Fibroblast of villous mesenchyme (primary cell): ENCODE measurements at places on chromosomes 16 and 17.

DNA sequence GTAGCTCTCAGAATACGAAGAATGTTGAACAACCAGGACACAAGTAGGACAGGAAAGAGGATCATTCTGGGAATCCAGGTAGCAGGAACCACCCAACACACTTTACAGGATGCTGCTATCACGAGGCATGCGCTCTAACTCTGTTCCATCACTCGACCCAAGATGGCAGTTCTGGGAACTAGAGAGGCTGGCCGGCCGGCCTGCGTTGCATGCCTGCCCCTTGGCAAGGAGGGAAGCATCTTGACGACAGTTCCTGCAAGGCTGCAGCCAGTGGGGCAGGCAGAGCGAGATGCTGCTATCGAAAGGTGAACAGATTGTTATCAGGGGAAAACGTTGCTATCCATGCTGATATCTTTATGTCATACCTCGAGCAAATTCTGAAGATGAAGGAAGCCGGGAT, 19.2 kb upstream of the SLC46A1 start:
- DNase-seq = no peak

DNA sequence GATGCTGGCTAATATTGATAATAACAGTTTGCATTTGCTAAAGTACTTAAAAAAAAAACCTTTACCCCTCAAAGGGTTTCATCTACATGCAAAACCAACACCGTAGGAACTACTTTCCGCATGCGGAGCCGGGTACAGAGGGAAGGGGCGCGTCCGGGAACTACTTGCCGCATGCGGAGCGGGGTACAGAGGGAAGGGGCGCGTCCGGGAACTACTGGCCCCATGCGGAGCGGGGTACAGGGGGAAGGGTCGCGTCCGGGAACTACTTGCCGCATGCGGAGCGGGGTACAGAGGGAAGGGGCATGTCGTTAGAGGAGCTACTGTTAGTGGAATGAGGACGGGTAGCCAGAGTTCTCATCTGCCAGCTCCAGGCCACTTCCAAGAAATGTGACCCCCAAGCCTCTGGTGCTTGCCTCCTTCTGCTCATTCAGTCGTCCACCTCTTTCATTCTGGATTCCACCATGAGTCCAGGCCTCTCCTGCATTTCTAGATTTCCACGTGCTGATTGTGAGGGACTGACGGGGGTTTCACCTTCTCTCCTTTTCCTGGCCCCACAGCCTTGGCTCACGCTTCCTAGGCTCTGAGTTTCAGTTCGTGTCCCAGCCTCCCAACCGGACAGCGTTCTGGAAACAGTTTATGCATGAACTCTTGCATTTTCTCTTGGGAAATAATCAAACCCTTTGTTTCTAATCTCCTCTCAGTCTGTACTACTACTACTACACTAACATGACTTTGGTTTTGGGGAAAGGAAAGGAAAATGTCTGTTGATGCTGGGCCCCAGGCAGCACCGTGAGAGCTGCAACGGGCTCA, 26.9 kb downstream of the MINK1 start:
- no peak for DNase-seq

DNA sequence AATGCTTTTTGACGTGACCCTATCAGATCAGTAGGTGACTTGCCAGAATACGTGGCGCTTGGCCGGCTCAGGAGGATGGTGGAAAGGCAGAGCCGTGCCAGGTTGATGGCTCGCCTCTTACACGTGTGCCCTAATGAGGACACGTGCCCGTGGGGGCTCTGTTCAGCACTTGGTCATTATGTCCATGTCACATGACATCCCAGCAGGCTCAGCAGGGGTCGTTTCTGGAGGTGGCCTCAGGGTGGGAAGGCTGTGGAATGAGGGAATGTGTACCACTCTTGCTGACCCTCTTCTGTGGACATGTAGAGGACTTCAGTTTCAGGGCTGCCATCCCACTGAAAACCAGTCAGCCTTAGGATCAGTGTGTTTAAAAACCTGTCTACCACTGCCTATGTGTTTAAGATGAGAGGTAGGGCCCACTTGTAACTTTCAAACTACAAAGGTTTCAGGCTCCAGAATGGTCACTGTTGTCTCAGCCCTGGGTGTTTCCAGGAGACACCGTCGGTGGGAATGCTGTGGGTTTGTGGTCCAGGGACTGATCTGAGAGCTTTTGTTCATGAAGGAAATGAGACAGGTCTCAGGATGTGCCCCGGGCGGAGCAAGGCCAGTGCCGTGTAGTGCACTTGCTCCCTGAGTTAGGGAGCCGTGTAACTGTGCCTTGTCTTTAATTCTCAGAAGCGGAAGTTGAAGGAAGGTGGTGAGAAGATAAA, 12.1 kb downstream of the UBN1 start:
- DNase-seq = no peak

DNA sequence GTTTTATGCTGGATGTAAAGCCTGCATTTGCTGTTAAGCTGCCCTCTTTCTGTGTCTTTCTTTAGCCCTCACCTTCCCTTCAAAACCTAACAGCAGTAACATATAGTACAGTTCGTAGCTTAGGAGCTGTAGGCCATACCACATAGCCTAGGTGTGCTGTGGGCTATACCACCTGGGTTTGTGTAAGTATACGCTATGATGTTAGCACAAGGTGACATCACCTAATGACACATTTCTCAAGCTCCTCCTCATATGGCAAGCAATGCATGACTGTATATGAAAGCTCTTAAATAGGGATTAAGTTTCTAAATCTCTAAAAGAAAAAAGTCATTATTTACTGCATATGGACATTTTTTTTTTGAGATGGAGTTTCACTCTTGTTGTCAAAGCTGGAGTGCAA, 57.8 kb upstream of the TMEM97 start:
- DNase-seq = no peak

GRCh38 chr16:47036201-47036600, 62.7 kb upstream of the DNAJA2 start:
- no peak for DNase-seq

DNA sequence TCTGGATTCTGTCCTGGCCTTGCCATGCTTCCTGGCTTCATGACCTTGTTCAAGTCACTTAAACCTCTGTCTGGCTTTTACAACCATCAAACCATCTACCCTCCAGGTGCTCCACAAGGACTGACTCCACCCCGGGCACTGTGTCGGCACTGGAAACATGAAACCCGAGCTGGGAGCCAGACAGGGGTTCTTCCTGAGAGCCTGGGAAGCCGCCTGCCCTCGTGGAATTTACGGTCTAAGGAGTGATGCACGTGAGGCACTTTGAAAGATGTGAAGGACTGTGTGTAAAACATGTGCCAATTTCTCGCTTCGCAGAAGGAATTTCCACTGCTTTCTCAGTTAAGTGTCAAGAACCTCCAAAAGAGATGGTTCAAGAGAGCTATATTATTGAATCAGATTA, 11.6 kb downstream of the CDK5R1 start:
- DNase-seq = no peak

DNA sequence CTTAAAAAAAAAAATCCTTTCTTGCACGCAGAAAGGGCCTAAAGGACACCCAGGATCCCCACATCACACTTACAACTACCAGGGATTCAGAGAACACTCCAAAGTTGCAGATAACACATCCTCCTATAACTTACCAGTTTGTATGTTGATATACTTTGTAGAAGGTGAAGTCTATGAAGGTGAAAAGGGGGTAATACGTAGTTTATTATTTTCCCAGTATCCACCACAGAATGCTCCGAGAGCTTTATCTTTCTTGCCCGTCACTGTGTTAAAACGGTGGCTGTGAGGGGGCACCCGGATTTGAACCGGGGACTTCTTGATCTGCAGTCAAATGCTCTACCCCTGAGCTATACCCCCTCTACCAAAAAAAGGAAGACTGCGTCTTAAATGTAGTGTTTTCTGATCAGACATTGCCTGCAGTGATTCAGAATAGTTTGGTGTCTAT, 7.9 kb upstream of the RPL23 start:
- no peak for DNase-seq

GRCh38 chr16:27103954-27104353, 37.2 kb downstream of the C16orf82 start:
- DNase-seq = no peak

- peak; percentile 82 for DNase-seq
Observed at GRCh38 chr17:67390646-67391361, 13.7 kb downstream of the PITPNC1 start.

GRCh38 chr17:73390221-73390620, 78.4 kb upstream of the CDC42EP4 start:
- DNase-seq = no peak

GRCh38 chr17:7836596-7837407, 2.8 kb downstream of the KDM6B start:
- DNase-seq = peak; percentile 100

- peak; percentile 70 for DNase-seq
Observed at GRCh38 chr17:43456661-43457361, 27.0 kb upstream of the DHX8 start.
